ENCODE measurements at places on chromosomes 1 and 21.
A peak's percentile ranks its signal among the peaks of the same experiment; 100 is the strongest.

- peak; percentile 40 for DNase-seq
Observed at GRCh38 chr1:203995228-203995627, 77.7 kb upstream of the SOX13 start.

- no peak for DNase-seq
Observed at GRCh38 chr1:38563942-38564735, 295.4 kb downstream of the RRAGC start.

DNA sequence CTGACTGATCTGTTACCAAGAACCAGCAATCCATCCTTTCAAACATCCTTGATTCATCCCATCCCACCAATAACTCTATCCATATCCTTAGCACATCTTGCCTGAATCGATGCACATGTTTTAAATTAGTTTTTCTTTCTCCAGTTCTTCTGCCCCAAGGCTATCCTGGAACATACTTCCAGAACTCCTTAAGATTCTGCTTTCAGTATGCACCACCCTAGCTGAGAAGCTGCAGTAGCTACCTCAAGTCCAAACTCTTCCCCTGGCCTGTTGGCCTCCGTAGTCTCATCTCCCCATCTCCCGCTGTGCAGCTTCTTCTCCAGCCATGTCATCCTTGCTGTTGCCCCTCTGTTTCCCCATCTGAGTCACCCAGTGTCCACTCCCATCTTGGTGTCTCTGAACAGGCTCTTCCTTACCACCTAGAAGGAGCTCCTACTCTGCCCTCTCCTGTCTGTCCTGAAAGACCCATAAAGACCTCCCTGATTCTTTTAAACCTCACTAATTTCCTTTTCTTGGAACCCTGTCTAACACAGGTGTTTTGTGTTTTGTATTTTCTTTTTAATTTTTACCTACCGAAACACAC, 108.0 kb downstream of the SGIP1 start:
- no peak for DNase-seq

GRCh38 chr1:91700771-91701471, 185.0 kb downstream of the TGFBR3 start:
- DNase-seq = no peak

DNA sequence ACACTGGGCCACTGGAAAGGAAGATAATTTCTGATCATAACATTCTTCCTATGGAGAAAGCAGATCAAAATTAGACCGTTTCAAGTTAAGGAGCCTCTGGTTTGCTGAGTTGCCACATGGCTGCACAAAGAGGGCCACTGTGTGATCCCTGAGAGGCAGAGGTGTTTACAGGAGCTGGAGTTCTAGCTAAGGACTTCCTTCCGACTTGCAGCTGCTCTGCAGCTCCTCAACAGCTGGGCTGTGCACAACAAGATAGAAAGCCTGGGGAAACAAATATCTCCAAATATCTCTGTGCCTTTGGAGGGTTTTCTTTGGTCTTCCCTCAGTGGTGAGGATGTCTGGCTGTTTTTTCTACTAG, 26.8 kb downstream of the GADD45A start:
- DNase-seq = no peak

DNA sequence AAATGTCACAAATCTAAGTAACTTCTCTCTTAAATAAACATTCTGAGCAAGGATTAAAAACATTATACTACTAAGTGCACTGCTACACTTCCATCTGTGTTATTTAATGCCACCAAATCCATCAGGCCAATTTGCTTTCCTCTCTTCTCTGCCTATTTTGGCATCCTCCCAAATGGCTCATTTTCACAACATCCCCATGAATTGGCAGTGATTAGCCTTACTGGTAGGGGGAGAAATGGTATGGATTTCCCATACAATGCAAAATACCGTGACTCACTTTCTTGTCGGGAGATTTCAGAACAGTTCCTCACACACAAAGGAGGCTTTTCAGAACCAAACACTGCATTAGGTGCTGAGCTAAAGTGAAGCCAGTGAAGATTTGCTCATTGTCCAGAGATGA, 195.7 kb downstream of the MIS18A start:
- DNase-seq = no peak

- no peak for DNase-seq
Observed at GRCh38 chr1:92362970-92363369, 64.1 kb downstream of the RPAP2 start.

GRCh38 chr21:25391777-25392176, 215.5 kb downstream of the MRPL39 start:
- no peak for DNase-seq

- DNase-seq = no peak
Observed at GRCh38 chr1:102838016-102838415, 270.3 kb downstream of the COL11A1 start.

GRCh38 chr1:10631121-10631810, 156.5 kb downstream of the PEX14 start:
- DNase-seq = no peak

GRCh38 chr1:151970128-151970527, 23.5 kb downstream of the S100A10 start:
- DNase-seq = no peak

DNA sequence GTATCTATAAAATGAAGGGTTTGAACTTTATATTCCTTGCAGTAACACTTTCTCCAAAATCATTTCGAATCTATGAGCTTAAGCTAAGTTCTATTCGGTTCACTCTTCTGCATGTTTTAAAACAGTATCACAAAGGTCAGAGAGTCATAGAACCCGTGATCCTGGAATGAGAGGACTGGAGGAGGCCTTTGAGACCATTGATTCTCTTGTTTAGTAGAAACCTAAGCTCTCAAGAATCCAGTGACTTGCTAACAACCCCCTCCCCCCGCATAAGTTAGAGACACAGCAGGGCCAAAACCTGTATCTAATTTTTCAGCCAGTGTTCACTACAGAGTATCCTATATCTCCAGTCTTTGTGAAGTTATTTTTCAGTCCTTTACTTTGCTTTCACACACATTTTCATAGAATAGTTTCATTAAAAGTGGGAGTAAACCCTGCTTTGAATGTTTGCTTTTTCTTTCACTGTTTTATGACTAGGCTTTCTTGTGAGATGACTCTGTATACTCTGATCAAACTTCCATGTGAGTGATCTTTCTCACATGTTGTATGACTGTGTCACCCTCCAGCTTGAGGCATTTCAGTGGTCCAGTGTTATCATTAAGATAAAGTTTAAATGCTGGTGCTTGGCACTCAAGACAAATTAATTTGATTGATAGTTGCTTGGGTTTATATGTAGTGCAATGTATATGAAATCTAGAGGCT, 275.4 kb upstream of the SGIP1 start:
- no peak for DNase-seq

DNA sequence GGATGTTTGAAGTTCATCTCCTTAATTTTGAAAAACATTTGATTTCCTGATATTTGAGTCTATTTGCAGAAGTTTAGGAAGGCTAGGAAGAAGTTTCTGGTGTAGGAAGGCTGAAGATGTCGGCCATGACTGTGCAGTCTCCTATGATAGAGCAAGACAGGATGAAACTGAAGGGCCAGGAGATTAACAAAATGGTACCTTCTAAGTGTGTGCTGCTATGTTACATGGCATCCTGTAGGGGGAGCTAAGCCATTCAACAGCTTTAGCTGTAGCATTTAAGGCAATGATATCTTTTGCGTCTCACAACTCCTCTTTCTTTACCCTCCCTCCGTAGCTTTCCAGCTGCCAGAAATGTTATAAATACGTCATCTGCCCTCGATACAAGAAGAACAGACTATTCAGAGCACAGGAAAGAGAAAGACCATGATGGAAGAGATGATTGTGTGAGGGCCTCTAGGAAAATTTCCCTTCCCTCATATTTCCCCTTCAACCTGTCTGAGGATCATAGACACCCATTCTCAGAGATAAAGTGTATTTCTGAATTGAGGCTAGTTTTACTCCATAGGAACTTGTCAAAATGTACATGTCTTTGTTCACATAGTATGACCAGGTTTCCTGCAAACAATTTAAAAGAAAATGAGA, 61.1 kb downstream of the XCL1 start:
- peak; percentile 4 for DNase-seq

GRCh38 chr1:36136535-36136934, 11.5 kb upstream of the COL8A2 start:
- DNase-seq = no peak

Data from NCI-H1930 (cell line).